ENCODE measurements at places on chromosomes 7 and 10.

DNA sequence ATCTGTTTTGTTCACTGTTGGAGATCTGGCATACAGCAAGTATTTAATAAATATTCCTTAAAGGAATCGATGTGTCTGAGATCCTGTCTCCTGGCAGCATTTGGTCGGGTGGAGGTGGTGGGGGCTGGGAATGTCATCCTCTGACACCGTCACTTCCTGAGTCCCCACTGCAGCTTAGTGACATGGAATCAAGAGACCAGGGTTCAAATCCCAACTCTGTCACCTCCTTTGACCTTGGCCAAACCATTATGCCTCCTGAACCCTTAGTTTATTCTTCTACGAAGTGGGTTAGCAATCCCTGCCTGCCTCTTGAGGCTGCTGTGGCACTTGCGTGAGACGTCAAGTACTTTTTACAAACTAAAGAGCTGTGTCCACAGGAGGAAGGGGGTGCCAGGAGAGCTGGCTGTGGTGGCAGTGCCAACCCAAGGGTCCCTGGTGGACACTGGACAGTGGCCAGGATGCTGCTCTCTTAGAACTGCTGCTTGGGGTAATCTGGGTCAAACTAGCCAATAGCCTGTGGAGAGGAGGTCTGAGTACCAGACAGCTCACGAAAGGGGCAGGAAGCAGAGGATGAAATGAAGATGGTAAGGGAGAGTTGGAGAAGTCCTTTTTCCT lies 8.0 kb upstream of the ZMIZ1 start:
- no peaks in the 10 kb centered on the region for H3K27me3 ChIP-seq
- H3K36me3 ChIP-seq: no peaks in the 10 kb centered on the region
- no peaks in the 10 kb centered on the region for H3K4me1 ChIP-seq

- H3K36me3 ChIP-seq: no peaks in the 10 kb centered on the region
- H3K4me1 ChIP-seq: peaks cover 20% of the 10 kb centered on the region
- H3K27me3 ChIP-seq: no peaks in the 10 kb centered on the region
- DNase-seq: no peak
Observed at GRCh38 chr10:112361951-112362751, 11.8 kb upstream of the ACSL5 start.

DNA sequence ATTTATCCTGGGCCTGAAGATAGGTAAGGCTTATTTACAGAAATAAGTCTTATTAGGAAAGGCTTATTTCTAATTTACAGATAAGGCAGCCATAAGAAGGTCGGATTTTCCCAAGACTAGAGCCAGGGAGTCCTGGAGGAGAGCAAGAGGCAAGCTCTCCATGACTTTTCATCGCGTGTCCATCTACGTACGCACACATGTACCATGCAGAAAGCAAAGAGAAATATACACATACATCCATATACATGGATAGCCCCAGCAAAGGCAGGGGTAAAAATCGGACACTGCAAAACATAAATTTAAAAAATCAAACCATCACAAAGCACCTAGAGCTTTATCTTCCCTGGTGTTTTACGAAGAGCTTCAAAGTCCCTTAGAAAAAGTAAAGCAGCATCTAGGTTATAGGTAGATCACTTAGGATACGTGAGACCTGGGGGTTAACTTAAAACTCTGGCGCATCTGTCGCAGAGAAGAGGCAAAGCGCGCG lies 25.8 kb upstream of the ZRANB1 start:
- DNase-seq: no peak
- H3K4me1 ChIP-seq: peaks cover 52% of the 10 kb centered on the region
- H3K4me3 ChIP-seq: peak overlapping the region; percentile 81

- no peak overlapping the region for H3K4me3 ChIP-seq
- no peak overlapping the region for H3K27ac ChIP-seq
- no peak for DNase-seq
Observed at GRCh38 chr10:48691812-48692528, 7.3 kb downstream of the WDFY4 start.

GRCh38 chr7:93315896-93316295 lies 83.7 kb downstream of the VPS50 start:
- no peak overlapping the region for H3K4me3 ChIP-seq
- no peak overlapping the region for H3K27ac ChIP-seq
- H3K36me3 ChIP-seq: no peaks in the 10 kb centered on the region
- no peaks in the 10 kb centered on the region for H3K27me3 ChIP-seq
- DNase-seq: no peak
- no peaks in the 10 kb centered on the region for H3K4me1 ChIP-seq

GRCh38 chr10:32891261-32891660 lies 66.8 kb downstream of the ITGB1 start:
- H3K27me3 ChIP-seq: no peaks in the 10 kb centered on the region
- no peak for DNase-seq
- H3K36me3 ChIP-seq: peaks cover 2% of the 10 kb centered on the region
- no peaks in the 10 kb centered on the region for H3K4me1 ChIP-seq

GRCh38 chr10:117460846-117461765 lies 81.4 kb upstream of the EMX2 start:
- H3K4me3 ChIP-seq: no peak overlapping the region
- H3K36me3 ChIP-seq: no peaks in the 10 kb centered on the region
- H3K4me1 ChIP-seq: no peaks in the 10 kb centered on the region
- peaks cover 1% of the 10 kb centered on the region for H3K27me3 ChIP-seq
- DNase-seq: no peak

DNA sequence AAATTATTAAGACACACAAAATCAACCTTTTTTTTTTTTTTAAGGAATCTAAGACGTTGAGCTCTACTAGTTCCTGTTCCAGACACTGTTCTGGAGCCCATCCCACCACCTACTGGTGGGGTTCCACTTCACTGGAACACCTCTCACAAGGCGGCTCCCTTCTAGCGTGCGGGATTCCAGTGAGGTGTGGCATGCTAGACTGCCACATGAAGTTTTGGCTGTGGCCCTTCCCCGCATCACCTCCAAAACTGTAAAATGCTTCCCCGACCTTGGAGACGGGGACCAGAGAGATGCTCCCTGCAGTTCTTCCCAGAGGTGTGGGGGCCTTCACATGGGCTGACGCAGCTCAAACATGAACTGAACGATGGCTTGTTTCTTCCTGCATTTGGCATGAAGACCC lies 12.6 kb downstream of the FAM53B start:
- no peaks in the 10 kb centered on the region for H3K36me3 ChIP-seq
- peaks cover 90% of the 10 kb centered on the region for H3K4me1 ChIP-seq
- peak overlapping the region; percentile 95 for H3K27ac ChIP-seq
- H3K4me3 ChIP-seq: no peak overlapping the region

DNA sequence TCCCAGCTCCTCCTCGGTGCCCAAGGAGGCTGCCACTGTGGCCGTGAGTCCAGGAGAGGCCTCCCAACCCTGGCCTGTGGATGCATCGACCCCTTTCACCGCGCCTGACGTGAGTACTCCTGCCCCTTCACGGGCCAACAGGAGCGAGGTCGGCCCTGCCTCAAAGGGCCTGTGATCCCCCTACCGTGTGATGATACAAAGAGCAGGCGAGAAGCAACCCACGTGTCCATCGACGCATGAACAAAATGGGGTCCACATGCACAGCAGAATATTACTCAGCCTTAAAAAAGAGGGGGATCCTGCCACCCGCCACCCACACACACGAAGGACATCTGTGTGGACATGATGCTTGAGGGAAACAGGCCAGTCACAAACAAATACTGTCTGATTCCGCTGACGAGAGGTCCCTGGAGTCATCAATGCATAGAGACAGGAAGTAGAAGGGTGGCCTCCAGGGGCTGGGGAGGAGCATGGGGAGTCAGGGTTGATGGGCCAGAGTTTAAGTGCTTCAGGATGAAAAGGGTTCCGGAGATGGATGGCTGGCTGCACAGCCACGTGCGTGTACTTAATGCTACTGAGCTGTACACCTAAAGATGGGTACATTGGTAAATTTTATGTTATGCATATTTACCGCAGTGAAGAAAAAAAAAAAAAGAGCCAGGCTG lies 151.9 kb downstream of the PRKAG2 start:
- peaks cover 26% of the 10 kb centered on the region for H3K4me1 ChIP-seq
- H3K36me3 ChIP-seq: no peaks in the 10 kb centered on the region
- no peak overlapping the region for H3K4me3 ChIP-seq
- H3K27ac ChIP-seq: no peak overlapping the region

DNA sequence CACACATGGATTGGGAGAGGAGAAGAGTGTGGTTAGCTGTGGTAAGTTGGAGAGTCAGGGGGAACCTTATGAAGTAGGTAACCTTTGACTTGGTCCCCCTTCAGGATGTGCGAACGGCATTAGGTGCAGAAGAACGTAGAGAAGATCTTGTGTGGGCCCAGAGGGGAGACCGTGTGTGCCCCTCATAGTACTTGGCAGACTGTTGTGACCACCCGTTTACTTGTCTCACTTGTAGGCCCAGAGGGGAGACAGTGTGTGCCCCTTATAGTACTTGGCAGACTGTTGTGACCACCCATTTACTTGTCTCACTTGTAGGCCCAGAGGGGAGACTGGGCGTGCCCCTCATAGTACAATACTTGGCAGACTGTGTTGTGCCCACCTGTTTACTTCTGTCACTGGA lies 2.6 kb downstream of the GTPBP4 start:
- peaks cover 20% of the 10 kb centered on the region for H3K4me1 ChIP-seq
- H3K27ac ChIP-seq: no peak overlapping the region
- H3K27me3 ChIP-seq: no peaks in the 10 kb centered on the region
- no peak for DNase-seq
- peaks cover 36% of the 10 kb centered on the region for H3K36me3 ChIP-seq

- peak overlapping the region; percentile 86 for H3K4me3 ChIP-seq
- no peak for DNase-seq
- H3K4me1 ChIP-seq: peaks cover 36% of the 10 kb centered on the region
- H3K27me3 ChIP-seq: no peaks in the 10 kb centered on the region
- H3K27ac ChIP-seq: peak overlapping the region; percentile 74
Observed at GRCh38 chr7:149714910-149715471, 58.4 kb downstream of the ZNF467 start.

DNA sequence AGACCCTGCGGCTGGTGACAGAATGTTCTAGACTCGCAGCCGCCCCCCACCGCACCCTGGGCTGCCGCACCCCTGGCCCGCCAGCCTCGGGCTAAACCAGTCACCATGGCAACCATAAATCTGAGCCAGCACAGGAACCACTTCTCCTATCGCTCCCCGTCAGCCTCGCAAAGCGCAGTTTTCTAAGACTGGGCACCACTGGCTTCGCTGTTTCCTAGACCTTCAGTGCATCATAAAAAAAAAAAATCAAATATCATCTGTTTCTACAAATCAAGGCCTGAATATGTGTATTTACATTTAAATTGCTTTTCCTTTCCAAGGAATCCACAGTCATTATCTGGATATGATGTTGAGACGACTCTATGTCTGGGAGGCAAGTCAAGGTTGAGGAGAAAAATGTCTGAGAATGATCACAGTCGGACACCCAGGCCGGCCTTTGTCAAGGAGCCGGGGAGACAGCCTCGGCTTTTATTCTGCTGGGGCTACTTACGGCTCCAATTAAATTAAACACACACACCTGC lies 99.9 kb downstream of the PTPRN2 start:
- DNase-seq: no peak
- no peak overlapping the region for H3K27ac ChIP-seq
- no peaks in the 10 kb centered on the region for H3K36me3 ChIP-seq

DNA sequence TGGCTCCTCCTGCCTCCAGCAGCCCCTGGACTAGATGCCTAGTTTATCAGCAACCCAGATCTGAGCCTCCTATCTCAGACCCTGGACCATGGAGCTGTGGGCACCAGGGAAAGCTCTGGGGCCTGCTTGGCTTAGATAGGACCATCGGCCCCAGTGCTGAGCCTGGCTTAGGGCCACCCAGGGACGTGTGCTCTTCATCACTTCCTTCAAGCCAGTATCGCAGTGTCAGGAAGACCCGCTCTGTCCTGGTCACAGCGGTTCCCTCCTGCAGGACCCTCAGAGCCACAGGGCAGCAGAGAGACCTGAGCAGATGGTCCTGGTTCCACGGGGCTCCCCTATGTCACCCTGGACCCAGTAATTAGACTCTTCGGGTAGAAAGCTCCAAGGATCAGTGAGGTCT lies 105.7 kb upstream of the FAM20C start:
- no peak for DNase-seq
- peaks cover 18% of the 10 kb centered on the region for H3K4me1 ChIP-seq
- H3K27ac ChIP-seq: no peak overlapping the region
- no peak overlapping the region for H3K4me3 ChIP-seq

GRCh38 chr7:21141476-21141875 lies 286.4 kb upstream of the SP4 start:
- no peak for DNase-seq
- H3K36me3 ChIP-seq: no peaks in the 10 kb centered on the region
- no peaks in the 10 kb centered on the region for H3K27me3 ChIP-seq
- no peak overlapping the region for H3K27ac ChIP-seq

GRCh38 chr10:128191847-128192246 lies 65.6 kb upstream of the MKI67 start:
- H3K4me1 ChIP-seq: no peaks in the 10 kb centered on the region
- DNase-seq: no peak
- H3K27ac ChIP-seq: no peak overlapping the region
- H3K27me3 ChIP-seq: no peaks in the 10 kb centered on the region
- no peaks in the 10 kb centered on the region for H3K36me3 ChIP-seq

GRCh38 chr7:17506095-17506494 lies 207.6 kb downstream of the AHR start:
- no peak overlapping the region for H3K4me3 ChIP-seq
- H3K27ac ChIP-seq: no peak overlapping the region
- H3K27me3 ChIP-seq: no peaks in the 10 kb centered on the region
- H3K36me3 ChIP-seq: no peaks in the 10 kb centered on the region
- H3K4me1 ChIP-seq: no peaks in the 10 kb centered on the region
- DNase-seq: no peak

- H3K27ac ChIP-seq: no peak overlapping the region
- no peaks in the 10 kb centered on the region for H3K36me3 ChIP-seq
- H3K27me3 ChIP-seq: peaks cover 2% of the 10 kb centered on the region
- H3K4me3 ChIP-seq: no peak overlapping the region
Observed at GRCh38 chr10:14327527-14327926, 3.2 kb downstream of the FRMD4A start.

Data from psoas muscle (tissue), 8 donors.